ENCODE measurements at places on chromosomes 6 and 20.

- no peak for DNase-seq
These were observed 81.0 kb downstream of the INSM1 start for GRCh38 chr20:20448881-20449280.

DNA sequence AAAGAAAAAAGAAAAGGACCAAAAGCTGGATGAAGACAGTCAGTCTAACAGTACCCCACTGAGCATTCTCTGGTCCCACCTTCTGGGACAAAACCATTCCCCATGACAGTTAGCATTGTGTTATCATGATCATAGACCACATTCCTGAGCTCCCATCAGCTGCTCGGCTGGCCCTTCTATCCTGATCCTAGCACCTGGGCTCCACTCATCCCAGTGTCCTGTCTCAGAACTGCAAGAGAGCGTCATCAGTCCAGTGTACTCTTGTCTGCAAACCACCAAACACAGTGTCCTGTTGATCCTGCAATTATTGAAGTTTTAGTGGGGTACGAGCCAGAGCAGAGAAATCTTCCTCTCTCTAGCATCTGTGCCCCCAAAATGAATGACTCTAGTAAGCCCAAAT lies 16.0 kb upstream of the TAAR1 start:
- DNase-seq, result no peak

GRCh38 chr6:37074053-37074827 lies 68.8 kb downstream of the FGD2 start:
- no peak for DNase-seq

- no peak for DNase-seq
These were observed 483.9 kb downstream of the CD83 start for GRCh38 chr6:14601490-14601889.

DNA sequence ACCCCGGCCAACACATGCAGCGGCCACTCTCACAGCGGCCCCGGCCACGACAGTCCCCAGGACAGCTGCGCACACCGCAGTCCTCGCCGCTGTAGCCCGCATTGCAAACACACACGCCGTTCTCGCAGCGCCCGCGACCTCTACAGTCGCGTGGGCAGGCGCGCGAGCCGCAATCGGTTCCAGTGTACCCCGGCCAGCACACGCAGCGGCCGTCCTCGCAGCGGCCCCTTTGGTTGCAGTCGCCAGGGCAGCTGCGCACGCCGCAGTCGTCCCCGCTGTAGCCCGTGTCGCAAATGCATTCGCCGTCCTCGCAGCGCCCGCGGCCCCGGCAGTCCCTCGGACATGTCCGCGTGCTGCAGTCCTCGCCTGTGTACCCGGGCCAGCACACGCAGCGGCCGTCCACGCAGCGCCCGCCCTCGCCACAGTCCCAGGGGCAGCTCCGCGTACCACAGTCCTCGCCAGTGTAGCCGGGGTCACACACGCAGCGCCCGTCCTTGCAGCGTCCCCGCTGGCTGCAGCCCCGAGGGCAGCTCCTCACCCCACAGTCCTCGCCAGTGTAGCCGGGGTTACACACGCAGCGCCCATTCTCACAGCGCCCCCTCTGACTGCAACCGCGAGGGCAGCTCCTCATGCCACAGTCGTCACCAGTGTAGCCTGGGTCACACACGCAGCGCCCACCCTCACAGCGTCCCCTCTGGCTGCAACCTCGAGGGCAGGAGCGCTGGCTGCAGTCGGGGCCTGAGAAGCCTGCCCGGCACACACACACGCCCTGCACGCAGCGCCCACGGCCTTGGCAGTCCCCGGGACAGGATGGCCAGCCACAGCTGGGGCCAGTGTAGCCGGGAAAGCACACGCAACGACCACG lies 12.5 kb downstream of the TNXB start:
- no peak for DNase-seq

GRCh38 chr6:74631564-74631963 lies 574.3 kb downstream of the COL12A1 start:
- no peak for DNase-seq

DNA sequence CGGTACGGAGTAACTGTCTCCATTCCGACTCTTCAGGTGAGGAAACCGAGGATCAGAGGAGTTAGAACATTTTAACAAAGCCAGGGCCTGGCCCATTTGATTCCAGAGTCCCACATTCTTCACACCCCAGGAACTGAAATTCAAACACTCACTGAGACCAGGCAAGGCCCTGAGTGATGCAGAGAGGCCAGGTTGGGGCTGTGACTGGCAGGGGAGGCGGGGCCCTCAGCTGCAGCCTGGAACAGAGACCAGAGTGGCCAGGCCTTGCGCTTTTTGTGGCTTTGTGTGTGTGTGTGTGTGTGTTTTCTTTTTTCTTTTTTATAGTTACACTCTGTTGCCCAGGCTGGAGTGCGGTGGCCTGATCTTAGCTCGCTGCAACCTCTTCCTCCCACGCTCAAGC lies 57.2 kb downstream of the BCAS4 start:
- DNase-seq, result no peak

All from central memory CD4-positive, alpha-beta T cell (primary cell).